NCI-H510A treated with DMSO at 0.1 percent for 48 hours (cell line): ENCODE measurements at places on chromosomes 7 and 10.

GRCh38 chr7:143902332-143902899 lies 440 bp upstream of the TCAF1 start:
- no peak for DNase-seq

GRCh38 chr10:97892506-97892905 lies 42.9 kb downstream of the GOLGA7B start:
- DNase-seq: peak; percentile 15

DNA sequence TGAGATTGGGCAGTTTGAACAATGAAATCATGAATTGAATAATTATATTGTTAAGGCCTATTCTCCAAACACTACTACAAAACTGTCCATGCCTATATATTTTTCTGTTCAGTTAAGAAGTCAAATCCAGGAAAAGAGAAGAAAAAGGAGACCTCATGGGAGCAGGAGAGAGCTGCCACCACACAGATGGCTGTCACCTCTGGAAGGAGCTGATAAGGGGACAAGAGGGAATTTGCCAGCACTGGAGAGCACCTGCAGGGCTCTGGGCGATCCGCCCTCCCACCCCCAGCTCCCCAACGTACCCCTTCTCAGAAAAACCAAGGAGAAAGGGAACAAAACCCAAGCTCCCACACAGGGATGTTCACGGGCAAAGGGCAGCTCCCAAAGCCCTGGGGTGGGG lies 227.8 kb downstream of the TNS3 start:
- DNase-seq: no peak

DNA sequence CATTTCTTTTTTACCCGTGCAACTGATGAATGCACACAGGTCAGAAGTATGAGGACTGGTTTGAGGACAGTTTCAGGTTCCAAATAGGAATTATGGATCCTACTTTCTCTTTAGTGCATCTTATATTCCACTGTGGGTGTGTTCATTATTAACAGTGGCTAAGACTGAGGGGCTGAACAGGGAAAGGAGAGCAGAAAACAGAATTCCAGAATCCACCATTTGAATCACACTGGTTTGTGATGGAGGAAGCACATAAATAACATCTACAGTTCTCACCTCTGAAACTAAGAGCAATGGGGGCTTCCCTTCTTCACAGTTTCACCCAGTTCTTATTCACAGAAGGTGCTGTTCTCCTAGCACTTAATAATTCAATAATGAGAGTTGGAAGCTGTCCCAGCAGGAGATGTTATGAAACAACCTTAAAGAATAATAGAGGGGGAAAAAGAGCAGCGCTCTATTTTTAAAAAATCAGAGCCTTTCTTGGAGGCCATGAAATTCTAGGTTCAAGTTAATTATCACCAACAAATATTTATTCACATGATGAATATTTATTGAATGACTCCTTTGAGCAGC lies 205.1 kb downstream of the CREB5 start:
- DNase-seq: no peak

DNA sequence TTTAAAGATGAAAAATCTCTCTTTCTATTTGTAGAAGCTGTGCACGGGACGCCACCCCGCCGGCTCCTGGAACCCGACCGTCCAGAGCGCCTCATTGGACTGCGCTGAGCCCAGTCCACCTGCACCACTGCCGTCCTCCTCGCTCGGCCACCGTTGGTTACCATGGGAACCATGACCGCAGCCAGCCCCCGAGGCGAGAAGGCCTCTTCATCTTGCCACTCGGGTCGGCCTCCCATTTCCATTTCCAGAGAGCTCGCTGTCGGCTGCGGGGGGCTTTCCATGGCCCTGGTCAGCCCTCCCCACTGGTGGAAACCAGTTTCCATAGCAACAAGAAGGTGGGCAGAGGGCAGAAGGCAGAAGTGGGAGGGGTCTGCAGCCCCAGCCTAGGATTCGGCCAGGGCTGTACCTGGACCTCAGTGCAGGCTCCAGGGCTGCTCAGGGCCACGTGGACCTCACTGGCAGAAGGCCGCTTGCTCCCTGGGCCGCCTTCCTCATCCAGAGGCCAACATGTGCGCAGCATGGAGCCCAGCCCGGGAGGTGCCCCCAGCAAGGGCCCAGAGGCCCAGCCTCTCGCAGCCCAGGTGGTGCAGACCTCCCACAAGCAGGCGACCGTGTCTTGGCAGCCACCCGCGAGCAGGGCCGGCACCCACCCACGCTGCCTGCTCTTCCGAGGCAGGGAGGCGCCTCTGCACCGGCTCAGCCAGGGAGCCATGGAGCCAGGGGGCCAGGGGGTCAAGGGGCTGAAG lies 283.5 kb upstream of the PPP2R2D start:
- DNase-seq: no peak

DNA sequence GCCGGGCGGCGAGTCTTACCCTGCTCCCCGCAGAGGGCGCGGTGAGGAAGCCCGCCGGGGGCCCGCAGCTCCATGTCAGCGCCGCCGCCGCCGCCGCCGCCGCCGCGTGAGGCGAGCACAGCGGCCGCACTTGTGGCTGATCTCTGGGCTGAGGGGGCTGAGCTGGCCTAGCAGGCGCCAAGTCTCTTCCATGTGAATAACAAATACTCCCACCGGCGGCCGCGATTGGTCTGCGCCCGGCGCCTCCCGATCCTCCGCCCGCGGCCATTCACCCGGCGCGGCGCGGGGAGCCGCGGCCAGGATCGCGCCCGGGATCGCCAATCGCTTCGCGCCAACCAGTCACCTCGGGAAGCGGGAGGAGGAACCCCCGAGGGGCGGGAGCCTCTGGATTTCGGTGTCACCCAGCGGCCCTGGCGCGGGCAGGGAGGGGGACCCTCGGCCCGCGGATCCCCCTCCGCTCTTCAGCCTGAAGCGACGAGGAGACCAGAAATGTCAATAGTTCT lies at the start of gene GRM8:
TSS of gene GRM8 (minus strand) at position 164 of the 503 bp plus-strand sequence.
- peak; percentile 42 for DNase-seq
